ENCODE measurements at places on chromosomes 1 and 21.
A peak's percentile ranks its signal among the peaks of the same experiment; 100 is the strongest.

DNA sequence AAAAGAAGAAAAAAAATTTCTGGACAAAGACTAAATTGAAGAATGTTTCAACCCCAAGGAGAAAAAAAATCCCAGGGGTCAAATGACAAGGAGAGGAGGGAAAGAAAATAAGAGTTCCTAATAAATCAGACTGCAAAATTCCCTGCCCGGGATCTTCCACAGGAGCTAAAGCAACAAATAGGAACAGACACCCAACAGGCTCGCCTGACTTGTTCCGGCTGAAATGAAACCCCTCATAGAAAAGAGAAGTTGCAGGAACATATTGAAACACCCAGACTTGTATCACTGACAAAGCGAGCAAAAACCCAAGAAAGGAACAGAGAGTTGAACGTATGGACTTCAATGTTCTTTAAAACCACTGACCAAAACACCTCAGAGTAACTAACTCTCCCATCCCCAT, 123.0 kb downstream of the TIAM1 start:
- DNase-seq = no peak

GRCh38 chr1:16048573-16049189, 5.1 kb downstream of the CLCNKB start:
- DNase-seq = peak; percentile 26

DNA sequence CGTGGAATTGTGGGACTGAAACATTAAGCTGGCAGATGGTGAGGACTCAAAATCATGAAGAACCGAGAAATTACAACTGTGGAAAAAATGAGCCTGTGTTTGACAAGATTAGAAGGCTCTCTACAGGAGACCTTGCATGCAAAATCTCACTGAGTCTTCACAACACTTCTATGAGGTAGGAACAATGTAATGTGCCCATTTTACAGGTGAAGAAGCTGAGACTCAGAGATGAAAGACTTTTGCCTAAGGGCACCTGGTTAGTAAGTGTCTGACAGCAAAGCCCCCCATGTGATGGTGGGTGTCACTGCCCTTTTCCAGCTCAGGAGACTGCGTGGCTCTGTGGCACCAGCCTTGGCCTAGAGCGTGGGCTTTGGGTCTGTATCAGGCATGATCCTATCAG, 21.0 kb downstream of the OPRD1 start:
- no peak for DNase-seq

- DNase-seq = no peak
Measured at GRCh38 chr21:38986406-38986805, 180.7 kb downstream of the ETS2 start.

GRCh38 chr1:104463126-104463697, 713.5 kb downstream of the AMY1C start:
- no peak for DNase-seq

- no peak for DNase-seq
Measured at GRCh38 chr1:166977951-166978350, 2.6 kb upstream of the ILDR2 start.

GRCh38 chr1:23564529-23565122, 5.3 kb upstream of the ID3 start:
- no peak for DNase-seq

DNA sequence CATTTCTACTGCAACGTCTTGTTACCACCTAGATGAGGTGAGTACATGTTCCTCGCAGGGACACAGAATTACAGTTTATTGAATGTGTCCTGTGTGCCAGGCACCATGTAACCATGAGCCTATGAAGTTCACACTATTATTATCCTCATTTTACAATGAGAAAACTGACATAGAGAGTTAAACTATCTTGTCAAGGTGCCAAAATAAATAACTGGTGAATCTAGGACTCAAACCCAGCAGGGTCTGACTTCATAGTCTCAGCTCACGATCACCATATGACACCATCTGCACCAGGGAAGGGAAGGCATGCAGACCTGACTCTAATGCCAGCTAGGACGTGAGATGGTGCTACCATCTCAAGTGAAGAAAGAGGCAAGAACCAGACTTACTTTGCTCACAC, 2.4 kb downstream of the SELE start:
- no peak for DNase-seq

DNA sequence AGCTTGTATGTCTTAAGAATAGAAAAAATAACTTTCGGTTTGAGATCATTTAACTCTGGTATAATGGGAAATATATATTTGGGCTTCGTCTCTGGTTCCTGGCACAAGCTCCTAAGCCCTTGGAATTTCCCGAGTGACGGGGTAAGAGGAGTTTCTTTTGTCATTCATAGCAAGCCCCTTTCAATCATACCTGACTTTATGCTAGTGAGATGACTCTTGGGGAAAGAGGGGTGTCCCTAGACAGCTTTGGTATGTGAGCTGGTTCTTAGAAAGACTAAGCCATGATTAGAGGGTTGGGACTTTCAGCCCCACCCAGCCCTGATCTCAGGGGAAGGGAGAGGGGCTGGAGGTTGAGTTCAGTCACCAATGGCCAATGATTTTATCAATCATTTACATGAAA, 13.9 kb upstream of the MTARC1 start:
- DNase-seq = no peak

DNA sequence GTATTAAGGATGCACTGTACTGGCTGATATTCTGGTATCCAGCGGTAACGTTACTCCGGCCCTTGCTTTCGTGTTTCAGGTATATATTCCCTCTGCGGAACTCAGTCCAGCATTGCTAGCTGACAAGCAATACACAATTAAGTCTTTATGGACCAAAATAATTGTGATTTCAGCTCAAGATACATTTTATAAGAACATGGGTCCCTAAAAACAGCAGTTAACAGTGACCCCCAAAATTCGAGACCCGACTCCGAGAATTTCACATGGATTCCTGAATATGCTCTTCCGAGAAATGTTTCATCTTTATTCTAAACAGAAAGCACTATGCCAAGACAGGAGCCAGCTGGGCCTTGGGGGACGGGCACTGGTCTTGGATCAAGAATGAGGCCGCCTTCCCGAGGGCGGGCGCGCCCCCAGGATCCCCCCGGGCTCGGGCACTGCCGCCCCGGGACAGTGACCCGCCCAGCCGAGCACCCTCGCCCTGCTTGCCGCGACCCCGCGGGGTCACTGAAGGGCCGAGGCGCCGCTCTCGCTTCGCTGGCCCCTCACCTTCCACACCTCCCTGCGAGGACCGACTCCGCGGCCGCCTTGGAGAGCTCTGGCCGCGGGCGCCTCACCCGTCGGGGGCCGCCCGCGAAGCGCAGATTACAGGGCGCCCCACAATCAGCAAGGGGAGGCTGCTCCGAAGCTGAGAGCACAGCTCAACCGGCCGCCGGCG, 610 bp downstream of the SCYL3 start:
- DNase-seq = peak; percentile 20

- no peak for DNase-seq
Measured at GRCh38 chr1:167442854-167443565, 75.3 kb downstream of the CD247 start.

DNA sequence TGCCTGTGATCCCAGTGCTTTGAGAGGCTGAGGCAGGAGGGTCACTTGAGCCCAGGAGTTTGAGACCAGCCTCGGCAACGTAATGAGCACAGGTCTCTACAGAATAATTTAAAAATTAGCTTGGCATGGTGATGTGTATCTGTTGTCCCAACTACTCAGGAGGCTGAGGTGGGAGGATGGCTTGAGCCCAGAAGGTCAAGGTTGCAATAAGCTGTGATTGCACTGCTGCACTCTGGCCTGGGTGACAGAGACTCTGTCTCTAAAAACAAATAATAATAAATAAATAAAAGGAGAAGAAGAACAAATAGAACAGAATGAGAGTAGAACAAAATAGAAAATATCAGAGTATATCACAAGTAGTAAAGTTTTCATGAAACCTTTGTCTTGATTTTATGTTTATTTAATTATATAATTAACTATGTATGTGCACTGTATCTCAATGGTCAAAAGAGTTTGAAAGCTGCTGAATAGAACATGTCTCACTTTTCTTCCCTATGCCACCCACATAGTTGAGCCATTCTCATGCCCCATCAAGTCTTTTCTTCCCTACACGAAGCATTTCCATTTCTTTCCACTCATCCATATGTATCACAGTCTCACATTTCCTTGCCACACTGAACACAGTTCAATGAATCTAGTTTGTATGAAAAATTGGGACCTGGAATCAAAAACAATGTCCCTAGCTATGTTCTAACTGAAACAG, 22.9 kb upstream of the APOBEC4 start:
- no peak for DNase-seq

- DNase-seq = no peak
Measured at GRCh38 chr21:33998402-33998801, 75.0 kb upstream of the MRPS6 start.

DNA sequence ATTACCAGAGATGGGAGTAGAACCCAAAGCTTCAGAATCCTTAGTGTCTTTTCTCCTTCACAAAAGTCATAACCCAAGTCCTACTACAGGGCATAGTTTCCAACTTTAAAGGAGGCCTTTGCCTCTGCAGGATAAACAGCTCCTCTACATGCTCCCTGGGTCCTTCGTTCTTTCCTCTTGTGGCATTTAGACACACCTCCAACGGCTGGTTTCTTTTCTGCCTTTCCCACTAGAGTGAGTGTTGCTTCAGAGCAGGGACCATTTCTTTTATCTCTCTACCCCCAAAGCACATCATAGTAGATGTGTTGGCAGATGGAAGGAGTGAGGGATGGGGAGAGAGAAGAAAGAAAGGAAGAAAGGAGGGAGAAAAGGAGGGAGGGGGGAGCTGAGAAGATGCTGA, 144.7 kb upstream of the SPATA6 start:
- DNase-seq = no peak

- no peak for DNase-seq
Measured at GRCh38 chr1:9180111-9180819, 51.4 kb upstream of the GPR157 start.

DNA sequence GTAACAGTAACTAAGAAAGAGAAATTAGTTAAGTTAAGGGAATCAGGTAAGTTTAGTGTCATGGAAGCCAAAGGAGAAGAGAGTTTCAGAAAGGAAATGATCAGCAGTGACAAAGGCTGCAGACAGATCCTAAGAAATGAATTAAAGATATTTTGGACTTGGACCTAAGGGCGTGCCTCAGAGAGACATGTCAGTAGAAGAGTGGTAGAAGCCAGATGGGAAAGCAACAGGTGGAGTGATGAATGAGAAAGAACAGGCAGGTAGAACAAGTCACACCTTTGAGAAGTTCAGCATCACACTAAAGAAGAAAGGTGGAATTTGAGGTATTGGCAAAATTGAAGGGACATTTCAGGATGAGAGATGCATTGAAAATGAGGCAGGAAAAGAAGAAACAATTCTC, 1.4 kb upstream of the C4BPA start:
- no peak for DNase-seq

DNA sequence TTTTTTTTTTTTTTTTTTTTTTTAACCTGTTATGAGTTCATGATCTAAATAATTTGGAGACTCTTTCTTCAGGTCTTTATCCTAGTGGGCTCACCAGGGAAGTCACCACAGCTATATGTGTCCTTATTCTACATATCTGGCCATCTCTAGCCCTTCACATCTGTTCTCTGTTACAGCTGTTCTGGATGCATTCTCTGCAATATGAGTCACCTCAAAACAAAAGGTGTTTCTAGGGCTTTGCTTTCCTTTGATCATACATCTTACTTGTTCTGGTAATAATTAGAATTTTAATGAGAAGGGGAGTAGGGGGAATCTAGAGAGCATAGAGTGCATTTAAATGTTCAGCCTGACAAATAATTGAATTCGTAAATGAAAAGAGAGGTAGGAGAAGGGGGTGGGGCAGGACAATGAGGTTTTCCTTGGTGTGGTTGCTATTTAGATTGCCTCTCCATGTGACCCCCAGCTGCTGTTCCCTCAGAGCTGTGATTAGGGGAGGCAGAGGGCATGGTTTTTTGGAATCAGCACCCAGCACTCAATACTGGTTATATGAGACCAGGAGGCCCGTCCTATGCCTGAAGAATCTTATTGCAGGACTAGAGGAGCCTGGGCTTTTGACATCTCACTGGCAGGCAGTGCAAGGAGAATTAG, 8.0 kb downstream of the SYT6 start:
- DNase-seq = no peak

GRCh38 chr1:159825564-159825963, 1.1 kb upstream of the SLAMF8 start:
- no peak for DNase-seq

DNA sequence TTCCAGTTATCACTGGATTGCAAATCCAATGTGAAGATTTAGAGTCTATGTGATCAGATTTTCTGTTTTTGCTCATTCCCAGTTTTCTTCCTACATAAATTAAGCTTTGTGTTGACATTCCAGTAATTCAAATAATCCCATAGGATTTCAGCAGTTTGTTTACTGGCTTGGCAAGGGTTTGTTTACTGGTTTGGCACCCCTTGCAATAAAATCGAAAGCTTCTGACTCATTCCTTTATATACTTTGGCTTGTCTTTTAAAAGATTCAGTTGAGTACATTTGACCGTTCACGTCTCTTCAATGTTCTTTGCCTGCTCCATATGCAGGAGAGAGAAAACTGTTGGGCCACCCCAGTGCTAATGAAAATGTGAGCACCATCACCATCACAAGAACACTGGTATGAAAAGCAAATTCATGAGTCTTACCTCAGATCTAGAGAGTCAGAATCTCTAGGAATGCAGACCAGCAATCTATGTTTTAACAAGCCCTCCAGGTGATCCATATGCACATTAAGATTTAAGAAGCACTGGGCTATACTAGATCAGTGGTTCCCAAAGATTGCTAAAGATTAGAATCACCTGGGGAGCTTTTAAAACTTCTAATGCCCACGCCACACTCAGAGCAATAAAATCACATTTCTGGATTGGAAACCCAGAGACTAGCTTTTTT, 32.8 kb downstream of the ZC3H11B start:
- DNase-seq = no peak
